CD14-positive monocyte (primary cell): ENCODE measurements at places on chromosomes 7 and 10. TPM values are rescaled to one million over a fixed set of nuclear protein-coding genes. Genes with fewer than 3 reads are reported as not detected.
A peak's percentile ranks its signal among the peaks of the same experiment; 100 is the strongest.

DNA sequence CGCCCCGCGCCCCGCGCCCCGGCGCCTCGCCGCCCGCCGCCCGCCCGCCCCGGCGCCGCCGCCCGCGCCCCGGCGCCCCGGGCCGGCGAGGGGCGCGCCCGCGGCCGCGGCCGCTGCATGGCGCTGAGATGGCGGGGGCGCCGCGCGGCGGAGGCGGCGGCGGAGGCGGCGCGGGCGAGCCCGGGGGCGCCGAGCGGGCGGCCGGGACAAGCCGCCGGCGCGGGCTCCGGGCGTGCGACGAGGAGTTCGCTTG is 174 bp downstream of the ADCY1 start:
- no peak overlapping the region for H3K4me3 ChIP-seq
- H3K36me3 ChIP-seq: no peaks in the 10 kb centered on the region
- H3K27ac ChIP-seq: no peak overlapping the region
- no peak for DNase-seq

DNA sequence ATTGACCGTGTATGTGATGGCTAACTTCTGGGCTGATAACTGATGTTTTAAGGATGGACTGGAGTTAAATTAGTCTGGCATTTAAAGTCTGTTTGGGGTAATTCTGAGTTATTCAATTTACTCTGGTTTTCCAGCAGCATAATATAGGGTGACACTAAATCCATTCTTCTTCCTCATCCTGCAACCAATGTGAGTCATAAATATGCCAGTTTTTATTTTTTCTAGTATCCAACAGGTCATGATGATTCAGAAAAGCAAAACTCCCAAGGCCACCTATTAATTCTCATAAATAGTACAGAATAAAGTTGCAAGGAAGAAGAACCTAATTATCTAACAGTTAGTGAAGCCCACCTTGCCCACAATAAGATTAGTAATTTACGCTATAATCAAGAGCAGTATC is 7.5 kb upstream of the EPHB6 start:
- H3K4me3 ChIP-seq: no peak overlapping the region
- no peak overlapping the region for H3K27ac ChIP-seq
- no peaks in the 10 kb centered on the region for H3K4me1 ChIP-seq
- no peaks in the 10 kb centered on the region for H3K27me3 ChIP-seq
- no peaks in the 10 kb centered on the region for H3K36me3 ChIP-seq

DNA sequence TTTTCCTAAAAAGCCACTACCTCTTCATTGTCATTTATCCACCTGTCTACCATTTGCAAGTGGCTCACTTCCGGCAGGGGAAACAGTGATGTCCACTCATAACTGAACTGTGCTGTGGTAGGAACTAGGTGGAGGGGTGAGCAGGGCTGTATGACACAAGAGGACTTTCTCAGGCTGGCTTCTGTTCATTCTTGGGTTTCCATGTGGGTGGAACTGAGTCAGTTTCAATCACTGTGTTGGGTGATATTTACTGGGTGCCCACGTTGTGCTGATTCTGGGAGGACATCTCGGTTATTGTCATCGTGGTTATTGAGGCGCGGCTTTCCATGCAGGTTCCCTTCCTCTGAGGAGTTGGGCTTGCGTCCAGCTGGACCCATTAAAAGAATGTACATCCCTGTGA is 38.8 kb downstream of the RAMP3 start:
- H3K27ac ChIP-seq: no peak overlapping the region
- no peak for DNase-seq
- no peaks in the 10 kb centered on the region for H3K27me3 ChIP-seq

DNA sequence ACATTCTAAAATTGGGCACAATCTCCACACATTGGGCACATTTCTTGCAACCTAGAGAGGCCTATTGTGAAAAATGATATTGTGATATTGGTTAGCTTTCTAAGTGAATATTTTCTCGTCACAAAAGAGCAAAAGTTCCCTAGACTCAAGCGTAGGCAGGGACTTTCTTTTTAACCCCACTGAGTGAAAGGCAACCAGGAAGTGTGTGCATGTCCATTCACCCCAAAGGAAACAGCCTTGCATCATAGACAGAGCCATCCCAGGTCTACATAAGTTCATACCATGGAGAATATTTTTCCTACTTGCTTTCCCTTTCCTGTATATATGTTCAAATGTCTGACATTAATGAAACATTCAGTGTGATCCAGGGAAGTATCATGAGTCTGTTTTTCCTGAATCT is 84.2 kb upstream of the AGBL3 start:
- no peaks in the 10 kb centered on the region for H3K27me3 ChIP-seq
- DNase-seq: no peak
- no peaks in the 10 kb centered on the region for H3K36me3 ChIP-seq
- H3K4me1 ChIP-seq: no peaks in the 10 kb centered on the region
- no peak overlapping the region for H3K27ac ChIP-seq

DNA sequence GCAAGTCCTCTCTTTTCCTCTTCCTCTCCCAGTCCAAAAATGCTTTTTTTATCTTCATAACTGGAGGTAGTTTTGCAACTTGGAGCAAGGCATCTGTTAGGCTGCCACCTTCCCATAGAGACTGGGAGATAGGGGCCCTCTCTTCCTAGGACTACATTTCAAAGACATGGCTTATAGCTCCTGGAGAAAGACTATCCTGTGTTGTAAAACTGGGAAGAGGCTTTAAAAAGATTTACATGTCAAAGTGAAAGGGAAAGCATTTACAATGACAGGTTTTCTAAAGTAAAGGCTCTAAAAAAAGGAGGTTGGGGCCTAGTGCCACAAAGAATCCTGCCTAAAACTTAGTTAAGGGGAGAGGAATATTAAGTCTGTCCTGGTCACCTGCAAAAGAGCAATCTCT is 82.2 kb upstream of the SEMA3E start:
- H3K4me3 ChIP-seq: no peak overlapping the region
- H3K27ac ChIP-seq: no peak overlapping the region
- no peaks in the 10 kb centered on the region for H3K27me3 ChIP-seq
- H3K4me1 ChIP-seq: no peaks in the 10 kb centered on the region
- H3K36me3 ChIP-seq: no peaks in the 10 kb centered on the region

DNA sequence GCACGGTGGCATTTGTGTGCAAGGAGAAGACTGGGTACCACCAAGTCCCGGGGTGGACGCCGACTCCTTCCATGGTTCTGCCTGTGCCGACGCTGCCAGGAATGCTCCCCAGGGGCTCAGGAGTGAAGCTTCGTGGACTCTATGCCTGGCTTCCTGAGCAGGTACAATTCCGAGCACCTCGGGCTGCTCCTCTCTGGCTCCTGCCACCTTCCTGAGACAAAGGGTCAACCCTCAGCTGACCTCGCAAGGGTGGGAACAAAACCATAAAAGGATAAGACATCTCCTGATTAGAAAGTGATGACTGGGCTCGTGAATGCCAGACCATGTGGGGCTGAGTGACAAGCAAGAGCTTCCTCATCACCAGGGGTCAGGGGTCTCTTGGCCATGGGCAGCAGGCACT is 31.8 kb downstream of the CALML3 start:
- no peak for DNase-seq
- no peaks in the 10 kb centered on the region for H3K4me1 ChIP-seq
- H3K36me3 ChIP-seq: no peaks in the 10 kb centered on the region
- H3K27ac ChIP-seq: no peak overlapping the region

- no peak overlapping the region for H3K4me3 ChIP-seq
- no peaks in the 10 kb centered on the region for H3K27me3 ChIP-seq
- no peak overlapping the region for H3K27ac ChIP-seq
Observed at GRCh38 chr10:12934777-12935176, 66.7 kb downstream of the CCDC3 start.

- H3K27me3 ChIP-seq: peaks cover 46% of the 10 kb centered on the region
- DNase-seq: no peak
- no peak overlapping the region for H3K27ac ChIP-seq
- H3K4me3 ChIP-seq: no peak overlapping the region
Observed at GRCh38 chr7:66202441-66202840, 2.7 kb upstream of the TPST1 start.

- DNase-seq: peak; percentile 74
- no peaks in the 10 kb centered on the region for H3K36me3 ChIP-seq
- peaks cover 12% of the 10 kb centered on the region for H3K4me1 ChIP-seq
- no peaks in the 10 kb centered on the region for H3K27me3 ChIP-seq
- H3K27ac ChIP-seq: peak overlapping the region; percentile 24
Observed at GRCh38 chr7:30148951-30149459, 14.2 kb downstream of the MTURN start.

DNA sequence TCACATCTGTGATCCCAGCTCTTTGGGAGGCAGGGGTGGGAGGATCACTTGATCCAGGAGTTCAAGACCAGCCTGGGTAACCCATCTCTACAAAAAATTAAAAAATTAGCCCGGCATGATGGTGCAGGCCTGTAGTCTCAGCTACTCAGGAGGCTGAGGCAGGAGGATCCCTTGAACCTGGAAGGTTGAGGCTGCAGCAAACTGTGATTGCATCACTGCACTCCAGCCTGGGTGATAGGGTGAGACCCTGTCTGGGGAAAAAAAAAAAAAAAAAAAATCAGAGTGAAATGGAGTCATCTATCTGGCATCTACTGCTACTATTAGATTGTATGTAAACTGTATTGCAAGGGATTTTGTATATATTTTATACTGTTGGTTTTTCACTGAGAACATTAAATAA is 59.1 kb downstream of the KMT2E start:
- no peak for DNase-seq
- no peak overlapping the region for H3K27ac ChIP-seq
- peaks cover 89% of the 10 kb centered on the region for H3K36me3 ChIP-seq
- no peak overlapping the region for H3K4me3 ChIP-seq

DNA sequence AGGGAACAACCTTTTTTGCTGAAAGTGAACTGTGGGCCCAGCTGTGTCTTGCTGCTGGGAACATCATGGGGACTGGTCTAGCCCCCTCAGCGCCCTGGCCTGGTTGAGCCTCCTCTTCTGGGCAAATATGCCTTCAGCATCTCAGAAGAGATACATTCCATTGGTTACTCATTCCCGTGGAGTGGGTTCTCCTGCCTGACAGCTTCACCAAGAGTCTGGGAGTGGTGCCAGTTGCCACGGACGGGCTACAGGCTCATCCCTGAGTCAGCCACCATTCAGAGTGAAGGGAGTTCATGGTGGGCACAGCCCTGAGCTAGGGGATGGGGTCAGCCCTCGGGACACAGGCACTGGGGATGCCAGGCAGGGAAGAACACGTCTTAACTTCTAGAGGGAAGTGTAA is 81.9 kb downstream of the RAMP3 start:
- H3K4me1 ChIP-seq: peaks cover 33% of the 10 kb centered on the region
- H3K27ac ChIP-seq: no peak overlapping the region
- no peak overlapping the region for H3K4me3 ChIP-seq
- no peaks in the 10 kb centered on the region for H3K36me3 ChIP-seq

CRCP gene
- 14.0 TPM for polyA plus RNA-seq

C1GALT1 gene
- polyA plus RNA-seq: 7.8 and 12.5 TPM in 2 replicates

TSPAN33 gene
- 7.2 and 7.5 TPM in 2 replicates for polyA plus RNA-seq

SPACDR gene
- not detected for polyA plus RNA-seq

STOX1 gene
- polyA plus RNA-seq: not detected

NEUROD6 gene
- not detected for polyA plus RNA-seq

ZCWPW1 gene
- 0.60 TPM for polyA plus RNA-seq

MACC1 gene
- not detected for polyA plus RNA-seq
